NT2/D1 (cell line): ENCODE measurements at places on chromosomes 1 and 21.

DNA sequence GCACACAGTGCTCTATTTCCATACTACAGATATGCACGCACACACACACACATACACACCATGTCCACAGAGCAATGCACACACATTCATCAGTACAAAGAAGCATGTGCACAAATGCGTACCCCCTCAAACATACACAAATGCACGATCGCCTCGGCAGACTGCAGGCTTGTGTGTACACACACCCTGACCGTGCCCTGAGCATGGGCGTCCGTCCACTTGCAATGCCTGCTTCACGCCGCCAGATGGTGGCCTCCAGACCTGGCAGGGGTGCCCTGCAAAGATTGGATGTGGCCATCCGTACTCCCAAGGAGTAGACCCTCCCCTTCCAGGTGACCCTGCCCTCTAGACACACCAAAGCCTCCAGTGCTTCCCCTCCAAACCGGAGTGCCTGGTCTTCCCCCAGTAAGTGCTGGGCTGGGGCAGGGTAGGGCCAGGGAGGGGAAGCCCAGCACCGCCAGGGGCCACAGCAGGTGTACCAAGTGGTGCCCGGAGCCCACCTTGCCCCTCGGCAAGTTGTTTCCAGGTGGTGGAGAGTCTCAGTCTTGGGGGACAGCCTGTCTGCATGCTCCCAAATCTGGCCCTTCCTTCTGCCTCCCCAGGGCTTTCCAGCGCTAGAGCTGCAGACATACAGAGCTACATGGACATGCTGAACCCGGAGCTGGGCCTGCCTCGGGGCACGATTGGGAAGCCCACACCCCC, 20.6 kb downstream of the ESPN start:
- no peak for DNase-seq

DNA sequence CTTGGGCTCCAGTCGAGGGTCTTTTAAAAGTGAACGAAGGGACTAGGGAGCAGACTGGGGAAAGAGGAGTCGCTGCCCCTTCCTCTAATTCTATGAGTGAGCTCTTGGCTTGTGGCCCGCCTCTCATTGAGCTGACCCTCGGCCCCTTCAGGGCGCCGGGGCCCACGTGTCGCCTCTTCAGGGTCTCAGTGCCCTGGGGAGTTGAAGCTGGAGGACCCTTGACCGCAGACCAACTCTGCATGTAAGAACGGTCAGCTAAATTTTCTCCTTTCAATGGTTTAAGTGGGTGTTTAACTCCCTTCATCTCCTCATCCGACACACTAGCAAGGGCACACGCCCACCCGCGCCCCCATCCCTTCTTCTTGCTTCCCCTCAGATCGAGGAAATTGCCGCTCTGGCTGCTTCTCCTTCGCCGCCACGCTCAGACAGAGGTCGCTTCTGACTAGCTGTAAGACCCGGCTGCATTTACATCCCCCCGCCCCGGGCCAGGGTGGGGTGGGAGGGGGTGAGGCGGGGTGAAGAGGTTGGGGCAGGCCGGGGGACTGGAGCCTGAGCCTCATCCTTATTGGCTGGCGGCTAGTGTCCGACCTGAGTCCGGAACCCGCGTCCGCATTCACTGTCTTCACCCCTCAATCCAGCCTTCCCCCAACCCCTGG, 10.9 kb downstream of the NR5A2 start:
- peak; percentile 95 for DNase-seq

GRCh38 chr1:42801832-42802473, 15.0 kb upstream of the ERMAP start:
- DNase-seq, result no peak

DNA sequence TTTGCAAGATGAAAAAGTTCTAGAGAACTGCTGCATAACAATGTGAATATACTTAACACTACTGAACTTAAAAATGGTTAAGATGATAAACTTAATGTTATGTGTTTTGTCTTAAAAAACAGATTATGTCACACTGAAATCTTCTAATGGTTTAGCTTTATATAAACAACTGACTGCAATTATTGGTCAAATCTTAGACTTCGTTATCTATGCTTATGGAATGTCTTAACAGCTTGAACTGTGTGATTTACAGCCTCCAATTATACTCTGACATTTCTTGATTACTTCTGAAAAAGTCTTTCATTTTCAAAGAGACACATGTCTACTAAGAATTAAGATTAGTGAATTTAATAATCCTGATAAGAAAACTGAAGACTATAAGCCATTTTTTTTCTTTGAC, 71.1 kb downstream of the ZSWIM5 start:
- DNase-seq, result no peak

DNA sequence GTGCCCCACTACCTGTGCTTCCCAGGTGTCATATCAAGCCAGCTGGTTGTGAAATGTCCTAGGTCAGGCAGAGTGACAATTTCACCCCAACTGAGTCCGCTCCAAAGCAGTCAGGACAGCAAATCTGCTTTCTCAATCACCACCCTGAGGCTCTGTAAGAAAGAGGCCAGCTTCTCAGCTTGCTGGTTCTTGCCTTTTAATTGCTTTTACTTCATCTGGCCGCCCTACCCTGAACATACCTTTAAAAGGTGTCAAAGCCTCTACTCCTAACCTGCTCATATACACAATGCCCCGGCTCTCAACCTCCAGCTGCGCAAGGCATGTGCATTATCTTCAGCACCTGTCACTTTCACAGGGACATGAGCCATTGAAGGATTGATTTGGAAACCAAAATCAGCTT, 581.6 kb downstream of the NPHP4 start:
- DNase-seq, result no peak

DNA sequence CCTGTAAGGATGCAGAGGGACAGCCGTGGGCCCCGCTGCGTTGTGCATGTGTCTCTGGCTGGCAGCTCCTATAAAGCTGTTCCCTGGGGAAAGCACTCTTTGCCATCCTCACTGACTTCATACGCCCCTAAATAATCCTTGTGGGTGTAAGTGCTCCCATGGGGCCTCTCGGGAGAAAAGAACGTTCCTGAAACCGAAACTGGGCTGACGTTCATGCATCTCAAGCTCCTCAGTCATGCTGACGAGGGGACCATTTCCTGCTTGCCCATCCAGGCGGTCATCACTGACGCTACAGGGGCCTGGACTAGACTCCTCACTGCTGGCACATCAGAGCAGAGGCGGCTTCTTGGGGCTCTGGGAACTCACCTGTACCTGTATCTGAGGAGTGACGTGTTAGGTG, 73.1 kb upstream of the USP24 start:
- no peak for DNase-seq

DNA sequence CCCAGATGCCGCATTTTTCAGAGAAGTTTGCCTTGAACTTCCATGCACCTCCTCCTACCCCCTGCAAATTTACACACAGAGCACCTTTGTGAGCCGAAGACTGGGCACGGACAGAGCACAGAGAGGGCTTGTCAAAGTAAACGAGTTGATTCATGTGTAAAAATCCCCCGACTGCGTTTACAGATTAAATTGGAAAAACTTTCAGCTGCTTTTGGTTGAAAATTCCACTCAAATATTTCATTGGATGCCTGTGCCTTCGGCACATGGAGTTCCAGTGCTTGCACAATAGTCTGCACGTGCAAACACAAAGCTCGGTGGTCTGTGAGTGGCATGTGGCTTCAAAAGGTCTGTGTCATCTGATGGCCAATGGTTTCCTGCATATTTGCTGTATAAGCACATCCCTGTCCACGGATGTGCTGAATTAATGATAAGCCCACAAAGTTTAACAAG, 177.5 kb downstream of the SETD4 start:
- peak; percentile 15 for DNase-seq

- no peak for DNase-seq
Observed at GRCh38 chr1:112701227-112702066, 5.5 kb downstream of the RHOC start.

DNA sequence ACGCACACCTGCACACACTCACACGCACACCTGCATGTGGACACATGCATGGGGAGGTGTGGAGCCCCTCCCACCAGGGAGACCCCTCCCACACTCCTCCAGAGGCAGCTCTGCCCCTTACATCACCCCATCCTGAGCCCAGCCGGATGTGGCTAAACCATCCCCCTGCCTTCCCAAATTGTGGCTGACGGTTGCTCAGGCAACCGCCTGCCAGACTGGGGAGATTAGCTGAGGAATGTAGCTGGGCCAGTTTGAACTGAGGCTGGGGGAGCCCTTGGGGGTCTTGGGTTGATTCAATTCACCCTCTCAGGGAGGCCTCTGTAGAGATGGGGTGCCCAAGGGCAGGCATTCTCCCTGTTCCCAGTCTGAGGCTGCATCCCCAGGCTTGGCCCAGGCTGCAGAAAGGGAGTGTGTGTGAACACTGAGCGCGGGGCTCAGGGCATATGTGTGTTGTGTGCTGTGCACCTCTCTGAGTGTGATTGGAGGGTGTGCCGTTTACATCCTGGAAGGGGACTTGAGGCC, 12.9 kb downstream of the PTPRU start:
- DNase-seq, result peak; percentile 94

GRCh38 chr1:36016686-36017085, 67.2 kb upstream of the TEKT2 start:
- DNase-seq, result no peak

DNA sequence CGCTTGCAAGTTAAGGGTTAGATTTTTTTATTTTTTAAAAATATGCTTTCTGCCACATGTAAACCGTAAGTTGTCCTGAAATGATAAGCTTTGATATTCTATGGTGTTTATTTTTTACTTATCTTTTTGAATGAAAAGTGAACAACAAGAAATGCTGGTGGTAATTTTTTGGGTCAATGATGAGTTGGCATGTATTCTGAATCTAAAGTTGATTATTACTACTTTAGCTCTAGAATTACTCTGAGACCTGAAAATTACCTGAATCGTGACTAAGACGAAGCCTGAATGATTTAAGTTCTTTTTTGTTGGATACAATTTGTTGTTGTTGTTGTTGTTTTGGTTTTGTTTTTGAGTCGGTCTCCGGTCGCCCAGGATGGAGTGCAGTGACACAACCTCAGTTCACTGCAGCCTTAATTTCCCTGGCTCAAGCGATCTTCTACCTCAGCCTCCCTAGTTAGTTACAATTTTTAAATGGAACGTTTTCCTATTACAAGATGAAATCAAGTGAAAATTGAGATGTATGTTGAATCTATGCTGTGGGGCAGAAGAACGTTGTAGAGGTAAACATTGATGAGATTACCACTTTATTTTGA, 941 bp downstream of the RABGGTB start:
- DNase-seq, result no peak

GRCh38 chr1:203369666-203370065, 18.7 kb upstream of the FMOD start:
- DNase-seq, result no peak

DNA sequence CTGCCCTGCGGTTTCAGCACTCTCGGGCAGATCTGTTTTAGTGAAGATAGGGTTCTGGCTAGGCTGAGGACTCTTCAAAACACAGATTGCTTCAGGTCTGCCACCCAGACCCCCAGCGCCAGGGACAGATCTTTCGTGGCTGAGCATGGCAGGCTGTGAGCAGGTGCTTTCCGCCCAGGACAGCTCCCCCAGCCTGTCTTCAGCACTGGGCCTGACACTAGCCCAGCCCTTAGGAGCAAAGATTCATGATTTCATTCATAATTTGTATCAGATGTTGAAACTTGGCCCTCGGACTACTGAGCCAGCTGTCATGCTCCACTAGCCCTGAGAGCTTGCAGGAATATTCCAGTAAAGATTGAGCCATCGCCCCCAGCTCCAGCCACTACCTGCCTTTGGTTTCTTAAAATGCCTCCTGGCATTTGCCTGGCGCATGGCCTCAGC, 5.9 kb downstream of the ADPRS start:
- no peak for DNase-seq

DNA sequence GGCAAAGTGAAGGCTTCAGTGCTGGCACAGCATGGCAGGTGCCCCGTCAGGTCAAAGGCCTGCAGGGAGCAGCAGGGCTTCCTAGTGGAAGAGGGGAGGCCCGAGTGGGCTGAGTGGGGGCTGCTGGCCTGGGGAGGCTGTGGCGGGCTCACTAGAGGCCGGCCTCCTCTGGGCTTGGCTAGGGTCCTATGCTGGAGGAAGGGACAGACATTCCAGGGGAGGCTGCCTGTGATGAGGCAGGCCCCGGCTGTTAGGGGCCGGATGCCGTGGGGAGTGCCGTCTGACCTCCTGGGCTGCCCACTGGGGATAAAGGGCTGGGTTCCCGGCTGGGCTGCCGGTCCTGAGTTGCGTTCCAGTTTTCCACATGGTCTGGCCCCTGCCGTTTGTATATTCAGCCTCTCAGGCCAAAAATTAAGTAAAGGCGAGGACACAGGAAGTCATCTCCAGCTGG, 21.1 kb downstream of the PRXL2B start:
- DNase-seq, result no peak

DNA sequence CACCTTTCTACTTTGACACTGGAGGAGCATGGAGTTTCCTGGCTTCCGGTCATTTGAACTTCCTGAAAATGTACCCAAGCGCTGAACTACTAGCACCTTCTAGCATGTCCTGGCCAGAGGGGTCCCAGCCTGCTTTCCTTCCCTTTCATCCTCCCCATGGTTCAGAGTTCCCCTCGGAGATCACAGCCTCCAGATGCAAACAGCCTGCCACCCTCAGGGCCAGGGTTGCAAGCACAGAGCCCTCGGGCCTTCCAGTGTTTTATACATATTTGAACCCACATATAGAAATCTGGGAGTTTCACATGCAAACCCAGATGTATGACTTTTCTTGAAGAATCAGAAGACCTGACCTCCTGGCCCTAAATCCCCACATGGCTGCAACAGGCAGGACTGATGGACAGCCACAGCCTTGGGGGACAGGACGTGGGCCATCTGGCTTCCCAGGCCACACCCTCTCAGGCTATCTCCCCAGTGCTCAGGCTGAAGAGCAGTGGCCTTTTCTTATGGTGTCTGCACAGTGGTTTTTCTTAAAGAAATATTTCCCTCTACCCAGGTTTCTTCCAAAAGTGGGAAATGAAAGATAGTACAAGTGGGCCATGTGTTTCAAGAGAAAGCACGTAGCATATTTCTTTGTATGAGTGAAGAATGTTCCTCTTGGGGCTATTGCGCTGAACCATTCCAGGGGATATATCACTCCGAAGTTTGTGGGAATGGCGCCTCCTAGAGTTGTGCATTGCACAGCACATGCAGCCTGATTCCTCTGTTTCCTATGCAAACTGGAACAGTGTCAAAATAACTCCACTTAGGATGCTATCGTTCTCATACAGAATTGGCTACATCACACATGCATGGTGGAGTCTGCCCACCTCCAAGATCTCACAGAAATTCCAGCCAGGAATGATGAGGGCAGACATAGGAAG, 232.0 kb upstream of the VAMP3 start:
- no peak for DNase-seq

DNA sequence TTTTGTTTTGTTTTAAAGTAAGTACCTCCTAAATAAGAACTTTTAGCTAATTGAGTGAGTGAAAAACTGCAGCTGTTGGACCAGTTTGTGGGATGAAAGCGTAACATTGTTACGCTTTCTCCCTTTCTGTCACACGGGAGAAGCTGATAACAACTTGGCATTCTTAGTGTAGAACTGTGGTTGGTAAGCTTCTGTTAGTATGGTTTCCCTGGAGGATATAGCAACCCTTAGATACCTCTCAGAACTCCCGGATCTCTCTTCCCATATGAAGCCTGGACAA, 98.2 kb downstream of the CACHD1 start:
- no peak for DNase-seq
